ENCODE measurements at places on chromosomes 4 and X.

- DNase-seq = no peak
Measured at GRCh38 chr4:36218121-36218520, 26.2 kb downstream of the ARAP2 start.

GRCh38 chr4:176400816-176401461 lies 81.2 kb downstream of the SPCS3 start:
- no peak for DNase-seq

- DNase-seq = no peak
Measured at GRCh38 chr4:109205186-109205585, 97.3 kb downstream of the COL25A1 start.

GRCh38 chr4:41214136-41214824 lies at the start of gene APBB2:
Gene APBB2, minus strand, starts transcription at chr4:41214542. Its CDS starts 181,288 bp downstream, at chr4:41033254.
- DNase-seq = peak; percentile 97

DNA sequence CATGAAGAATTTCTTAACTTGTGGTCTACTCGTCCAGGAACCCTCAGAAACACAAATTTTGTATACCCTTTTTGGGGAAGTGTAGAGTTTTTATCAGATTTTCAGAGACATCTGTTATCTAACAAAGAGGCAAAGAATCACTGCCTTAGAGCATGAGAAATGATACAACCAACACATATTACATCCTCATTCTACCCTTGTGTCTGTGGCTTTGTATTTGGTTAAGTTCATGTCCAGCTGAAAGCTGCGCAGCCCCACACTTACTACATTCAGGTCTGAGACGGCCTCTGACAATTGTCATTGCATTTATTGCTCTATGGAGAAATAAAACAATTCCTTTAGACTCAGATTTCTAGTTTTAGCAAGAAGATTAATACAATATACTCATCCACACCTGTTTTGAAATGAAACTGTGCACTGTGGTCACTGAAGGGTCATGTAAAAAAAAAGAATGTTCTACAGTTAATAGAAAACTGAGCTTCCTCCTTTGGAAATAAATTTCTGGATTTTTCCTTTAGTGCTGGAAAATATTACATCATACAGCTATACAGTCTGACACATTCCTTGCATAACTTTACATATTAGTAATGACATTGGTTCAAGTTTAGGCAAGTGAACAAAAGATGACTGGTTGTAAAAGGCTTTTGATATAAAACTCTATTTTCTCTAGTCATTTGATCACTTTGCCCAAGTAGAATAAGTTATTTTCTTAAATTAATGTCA lies 39.8 kb downstream of the GLRB start:
- no peak for DNase-seq

DNA sequence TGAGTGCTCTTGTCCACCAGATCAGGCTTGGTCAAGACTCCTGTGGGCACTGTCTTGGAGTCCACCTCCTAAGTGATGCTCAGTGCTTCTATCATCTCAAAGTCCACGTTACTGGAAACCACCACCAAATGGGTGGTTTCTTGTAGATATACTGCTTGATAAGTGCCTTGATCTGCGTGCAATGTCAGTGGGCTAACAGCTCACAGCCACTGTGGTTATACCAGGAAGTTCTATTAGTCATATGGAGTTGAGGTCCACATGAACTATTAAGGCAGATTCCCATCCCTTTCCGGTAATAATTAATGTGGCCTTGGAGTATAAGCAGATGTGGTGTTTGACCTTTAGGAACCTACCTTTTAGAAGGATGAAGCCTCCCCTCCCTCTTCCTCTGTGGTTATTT lies 161.9 kb downstream of the ZNF518B start:
- no peak for DNase-seq

DNA sequence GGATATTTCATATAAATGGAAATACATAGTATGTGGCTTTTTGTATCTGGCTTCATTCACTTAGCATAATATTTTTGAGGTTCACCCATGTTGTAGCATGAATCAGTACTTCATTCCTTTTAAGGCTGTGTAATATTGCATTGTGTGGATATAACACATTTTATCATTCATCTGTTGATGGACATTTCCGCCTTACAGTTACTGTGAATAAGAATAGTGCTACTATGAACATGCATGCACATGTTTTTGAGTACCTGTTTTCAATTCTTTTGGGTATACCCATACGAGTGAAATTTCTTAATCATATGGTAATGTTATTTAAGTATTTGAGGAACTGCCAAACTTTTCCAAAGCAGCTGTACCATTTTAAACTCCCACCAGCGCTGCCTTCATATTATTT lies 539.6 kb upstream of the DIPK2B start:
- DNase-seq = no peak

- DNase-seq = no peak
Measured at GRCh38 chr4:19936476-19936875, 315.2 kb upstream of the SLIT2 start.

DNA sequence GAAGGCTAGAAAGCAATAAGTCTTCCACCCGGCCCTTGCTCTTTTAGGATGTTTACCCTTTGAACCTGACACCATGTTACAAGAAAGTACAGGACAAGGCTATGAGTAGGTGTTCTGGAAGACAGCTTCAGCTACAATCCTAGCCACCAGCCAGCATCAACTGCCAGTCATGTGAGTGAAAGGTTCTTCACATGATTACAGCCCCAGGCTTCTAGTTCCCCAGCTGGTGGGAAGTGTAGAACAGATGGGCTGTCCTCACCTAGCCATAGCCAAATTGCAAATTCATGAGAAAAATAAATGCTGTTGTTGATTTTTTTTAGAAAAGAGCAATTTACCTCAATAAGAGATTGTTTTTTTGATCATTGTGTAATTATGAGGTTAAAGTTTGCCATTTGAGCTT lies 60.8 kb downstream of the GRXCR1 start:
- no peak for DNase-seq

DNA sequence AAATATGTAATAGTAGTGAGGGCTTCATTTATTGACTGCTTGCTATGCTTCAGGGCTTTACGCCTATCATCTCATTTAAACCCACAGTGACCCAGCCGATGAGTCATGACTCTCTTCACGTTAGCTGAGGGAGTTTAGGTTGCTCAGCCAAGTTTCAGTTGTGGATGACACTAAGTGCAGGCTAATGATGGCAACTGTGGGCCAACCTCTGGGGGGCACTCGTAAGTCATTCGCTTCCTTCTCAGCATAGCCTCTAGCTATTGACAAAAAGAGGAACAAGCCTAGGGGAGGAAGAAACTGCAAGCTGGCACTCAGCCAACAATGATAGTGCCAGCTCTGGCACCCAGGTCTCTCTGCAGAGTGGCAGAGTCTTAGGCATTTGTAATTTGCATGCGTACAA lies 325.0 kb downstream of the ARHGAP10 start:
- no peak for DNase-seq

- DNase-seq = no peak
Measured at GRCh38 chrX:22800806-22801205, 199.0 kb upstream of the DDX53 start.

DNA sequence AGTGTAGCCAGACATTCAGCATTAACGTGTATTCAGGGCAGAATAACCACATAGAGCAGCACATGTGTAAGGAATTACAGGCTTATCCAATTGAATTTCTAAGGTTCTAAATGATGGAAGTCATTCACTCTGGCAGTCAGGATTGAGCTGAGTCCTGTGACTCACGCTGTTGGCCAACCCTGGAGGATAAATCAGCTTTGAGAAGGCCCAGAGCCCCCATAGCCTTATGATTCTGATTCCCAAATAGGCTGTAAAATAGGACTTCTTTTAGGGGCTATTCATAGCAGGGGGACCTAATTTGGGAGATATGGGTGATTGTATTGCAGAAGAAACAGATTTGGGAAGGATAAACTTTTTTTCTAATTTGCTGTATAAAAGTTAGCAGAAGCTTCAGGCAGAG lies 8.1 kb upstream of the HPF1 start:
- DNase-seq = no peak

- DNase-seq = no peak
Measured at GRCh38 chr4:11297201-11297600, 131.5 kb downstream of the HS3ST1 start.

DNA sequence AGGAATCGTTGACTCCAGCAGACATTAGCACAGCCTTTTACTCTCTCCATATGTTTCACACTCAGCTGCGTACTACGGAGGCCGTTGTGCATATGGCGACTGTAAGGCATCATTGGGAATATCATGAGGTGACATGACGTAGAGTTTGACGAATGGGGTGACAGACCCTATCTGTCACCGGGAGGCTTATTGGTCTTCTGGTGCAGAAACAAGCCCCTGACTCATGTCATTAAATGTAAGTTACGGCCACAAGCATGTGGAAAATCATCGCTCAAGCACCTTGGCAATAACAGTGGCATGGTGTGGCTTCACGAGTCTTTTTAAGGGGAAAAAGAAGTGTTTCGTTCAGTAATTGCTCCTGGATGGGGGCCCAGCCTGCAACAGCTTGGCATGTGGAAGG lies 115.2 kb upstream of the LRPAP1 start:
- no peak for DNase-seq

DNA sequence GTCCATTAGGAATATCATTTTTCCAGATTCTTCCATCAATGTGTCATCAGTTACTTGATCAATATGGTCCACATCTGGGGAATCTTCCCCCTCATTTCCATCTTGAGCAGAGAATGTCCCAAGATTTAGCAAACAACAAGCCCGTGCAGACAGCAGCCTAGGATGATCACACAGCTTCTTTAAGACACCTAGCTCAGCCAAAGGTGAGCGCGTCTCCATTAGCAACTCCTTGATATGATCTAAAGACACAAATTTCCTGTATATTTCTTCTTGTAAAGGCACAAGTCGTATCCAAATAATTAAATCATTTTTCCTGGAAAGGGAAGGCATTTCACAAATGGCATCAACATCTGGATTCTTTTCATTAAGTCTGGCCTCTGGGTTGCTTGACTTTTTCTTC lies 25.8 kb downstream of the PIN4 start:
- DNase-seq = no peak

Measured in pancreas (tissue), 10 donors.